ENCODE measurements at places on chromosomes 7 and 10.

DNA sequence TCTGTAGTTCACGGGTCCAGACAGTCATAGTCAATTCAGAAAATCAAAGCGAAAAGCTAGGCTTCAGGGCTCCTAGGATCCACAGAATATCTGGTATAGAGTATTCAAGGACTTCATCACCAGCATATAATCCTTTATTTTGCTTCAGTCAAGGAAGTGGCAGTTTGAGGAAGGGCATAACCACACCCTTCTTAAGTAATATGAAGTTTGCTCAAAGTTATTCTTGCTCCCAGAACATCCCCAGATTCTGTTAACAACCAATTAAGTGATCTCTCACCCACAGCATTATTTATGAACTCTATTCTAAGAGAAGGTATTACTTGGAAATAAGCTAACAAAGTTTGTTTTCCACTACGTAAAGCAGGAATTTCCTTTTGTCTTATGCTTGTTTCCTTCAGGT, 13.2 kb downstream of the CWF19L1 start:
- H3K36me3 ChIP-seq = peaks cover 66% of the 10 kb centered on the region
- no peak overlapping the region for H3K27ac ChIP-seq
- no peaks in the 10 kb centered on the region for H3K27me3 ChIP-seq
- H3K4me3 ChIP-seq = no peak overlapping the region
- no peaks in the 10 kb centered on the region for H3K4me1 ChIP-seq

DNA sequence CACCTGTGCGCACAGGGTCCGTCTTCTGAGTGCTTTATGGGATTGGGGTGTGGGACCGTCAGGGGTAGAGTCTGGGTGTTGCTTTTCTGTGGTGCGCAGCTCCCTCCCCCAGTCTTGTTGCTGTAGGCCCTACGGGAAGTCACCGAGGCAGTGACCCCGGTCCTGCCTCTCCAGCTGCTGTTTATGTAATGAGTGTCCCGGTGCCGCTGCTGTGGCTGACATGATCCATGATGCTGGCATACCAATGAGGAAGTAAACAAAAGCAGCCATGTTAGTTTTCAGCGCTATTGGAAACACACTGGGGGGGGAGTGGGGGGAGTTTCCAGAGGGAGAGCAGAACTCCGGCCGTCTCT, 1.1 kb downstream of the TRIM8 start:
- peak overlapping the region; percentile 88 for H3K27ac ChIP-seq
- no peaks in the 10 kb centered on the region for H3K27me3 ChIP-seq
- peak; percentile 45 for DNase-seq
- H3K36me3 ChIP-seq = no peaks in the 10 kb centered on the region
- peak overlapping the region; percentile 61 for H3K4me3 ChIP-seq

DNA sequence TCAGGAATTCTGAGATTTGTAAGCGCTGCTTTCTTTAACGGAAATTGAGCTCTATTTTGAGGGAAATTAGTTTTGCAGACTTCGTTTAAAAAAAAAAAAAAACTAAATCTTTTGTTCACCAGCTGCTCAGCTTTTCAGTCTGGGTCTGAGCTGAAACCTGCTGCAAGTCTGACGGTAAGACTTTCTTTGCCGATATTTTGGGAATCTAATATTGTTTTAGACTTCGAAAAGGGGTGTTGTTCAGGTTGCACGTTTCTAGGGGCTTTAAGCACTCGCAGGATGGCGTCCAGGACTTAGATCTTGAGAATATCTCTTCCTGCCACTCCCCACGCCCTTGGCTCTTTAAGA, 1.8 kb upstream of the MEOX2 start:
- H3K4me1 ChIP-seq = no peaks in the 10 kb centered on the region
- H3K4me3 ChIP-seq = no peak overlapping the region
- H3K27ac ChIP-seq = no peak overlapping the region
- peaks cover 18% of the 10 kb centered on the region for H3K27me3 ChIP-seq
- no peaks in the 10 kb centered on the region for H3K36me3 ChIP-seq

DNA sequence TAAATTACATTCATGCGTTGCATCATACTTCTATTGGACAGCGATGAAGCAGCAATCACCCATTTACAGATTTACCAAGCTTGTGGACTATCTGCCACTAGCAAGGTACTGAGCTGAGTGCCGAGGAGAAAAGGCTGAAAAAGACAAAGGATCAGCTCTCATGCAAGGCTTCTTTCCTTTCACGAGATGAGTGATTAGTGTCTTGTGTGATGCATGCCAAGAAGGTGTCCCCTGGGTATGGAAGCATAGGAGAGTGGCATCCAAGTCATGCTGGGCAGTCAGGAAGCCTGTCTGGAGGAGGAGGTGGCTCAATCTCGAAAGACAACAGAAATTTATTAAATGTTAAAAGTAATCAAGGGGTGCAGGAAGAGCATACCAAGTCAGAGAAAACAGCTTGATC, 40.9 kb downstream of the ACSM6 start:
- no peak for DNase-seq
- H3K4me3 ChIP-seq = no peak overlapping the region
- peaks cover 14% of the 10 kb centered on the region for H3K4me1 ChIP-seq
- no peak overlapping the region for H3K27ac ChIP-seq

DNA sequence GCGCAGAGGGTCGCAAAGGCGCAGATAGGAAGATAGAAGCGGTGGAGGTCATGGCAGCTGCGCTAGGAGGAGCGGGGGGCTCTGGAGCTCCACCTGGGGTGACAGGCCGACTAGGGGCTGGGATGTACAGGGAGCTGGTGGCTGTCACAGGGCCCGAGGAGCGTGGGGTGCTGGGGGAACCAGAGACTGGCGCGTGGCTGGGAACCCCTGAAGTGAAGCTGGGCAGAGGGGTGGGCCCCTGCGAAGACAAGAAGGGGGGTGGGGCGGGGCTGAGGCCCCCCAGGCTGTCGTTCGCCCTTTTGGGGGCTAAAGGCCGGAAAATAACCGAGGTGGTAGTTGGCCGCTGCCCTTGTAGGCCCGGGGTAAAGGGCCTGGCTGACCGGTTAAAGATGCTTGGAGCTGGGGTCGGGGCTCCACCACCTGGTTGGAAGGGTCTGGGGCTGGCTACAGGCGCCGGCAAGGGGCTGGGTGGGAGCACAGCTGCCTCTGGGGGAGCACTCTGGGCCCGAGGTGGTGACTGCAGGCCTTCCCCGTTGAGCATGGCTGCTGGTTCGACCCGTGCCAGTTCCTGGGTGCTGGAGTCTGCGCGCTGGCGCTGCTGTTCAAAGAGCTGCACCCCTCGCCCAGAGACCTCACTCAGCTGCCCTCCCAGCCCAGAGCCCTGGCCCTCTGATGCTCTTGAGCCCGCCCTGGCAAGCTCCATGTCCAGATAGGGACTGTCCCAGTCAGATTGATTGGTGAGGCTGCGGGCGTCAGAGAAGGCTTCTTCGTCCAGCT, 6.8 kb upstream of the MYOZ1 start:
- DNase-seq = no peak
- no peaks in the 10 kb centered on the region for H3K36me3 ChIP-seq
- peaks cover 14% of the 10 kb centered on the region for H3K4me1 ChIP-seq
- H3K27me3 ChIP-seq = no peaks in the 10 kb centered on the region
- H3K4me3 ChIP-seq = peak overlapping the region; percentile 54

- no peaks in the 10 kb centered on the region for H3K36me3 ChIP-seq
- H3K27me3 ChIP-seq = no peaks in the 10 kb centered on the region
- DNase-seq = no peak
- H3K4me3 ChIP-seq = no peak overlapping the region
Measured at GRCh38 chr10:129448539-129448938, 18.5 kb upstream of the MGMT start.
